ENCODE measurements at places on chromosomes 16 and 17.

- DNase-seq: no peak
These were observed 19.9 kb downstream of the TEX14 start for GRCh38 chr17:58671969-58672368.

DNA sequence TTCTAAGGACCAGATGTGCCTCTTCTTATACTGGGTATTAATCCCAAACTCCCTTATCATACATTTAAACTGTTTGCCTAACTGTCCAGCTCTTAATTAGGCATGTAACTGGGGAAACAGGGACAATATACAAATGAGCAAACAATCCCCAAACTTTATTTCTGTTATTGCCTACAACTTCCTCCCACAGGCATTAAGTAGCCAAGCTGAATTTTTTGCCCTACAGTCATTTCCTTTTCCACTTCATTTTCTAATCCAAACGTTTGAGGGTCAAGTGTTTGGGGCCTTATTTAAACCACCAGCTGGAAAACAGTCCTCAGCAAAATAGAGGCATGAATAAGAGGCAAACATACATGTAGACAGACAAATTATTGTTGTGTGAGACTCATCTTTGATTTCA, 77.4 kb upstream of the CCL2 start:
- no peak for DNase-seq

DNA sequence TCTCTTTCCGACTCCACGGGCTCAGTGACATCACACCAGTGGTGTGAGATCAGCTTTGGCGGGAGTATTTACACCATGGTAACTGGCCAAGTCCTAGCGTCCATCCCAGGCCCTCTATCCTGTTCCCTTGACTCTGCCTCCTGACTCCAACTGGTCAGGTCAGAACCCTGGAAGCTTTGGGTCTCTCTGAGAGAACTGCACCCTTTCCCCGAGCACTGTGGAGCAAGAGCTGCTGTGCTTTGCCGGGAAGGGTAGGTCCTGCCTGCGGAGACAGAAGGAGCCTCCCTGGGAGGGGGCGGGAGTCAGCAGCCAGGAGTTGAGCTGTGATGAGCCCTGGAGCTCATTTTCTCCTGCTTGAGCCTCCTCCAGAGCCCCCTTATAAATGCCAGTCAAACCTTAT, 212.1 kb upstream of the TNRC6C start:
- DNase-seq: no peak

- no peak for DNase-seq
These were observed 729.4 kb downstream of the CDH11 start for GRCh38 chr16:64392456-64392855.

- DNase-seq: no peak
These were observed 6.0 kb upstream of the SLC16A3 start for GRCh38 chr17:82222816-82223215.

DNA sequence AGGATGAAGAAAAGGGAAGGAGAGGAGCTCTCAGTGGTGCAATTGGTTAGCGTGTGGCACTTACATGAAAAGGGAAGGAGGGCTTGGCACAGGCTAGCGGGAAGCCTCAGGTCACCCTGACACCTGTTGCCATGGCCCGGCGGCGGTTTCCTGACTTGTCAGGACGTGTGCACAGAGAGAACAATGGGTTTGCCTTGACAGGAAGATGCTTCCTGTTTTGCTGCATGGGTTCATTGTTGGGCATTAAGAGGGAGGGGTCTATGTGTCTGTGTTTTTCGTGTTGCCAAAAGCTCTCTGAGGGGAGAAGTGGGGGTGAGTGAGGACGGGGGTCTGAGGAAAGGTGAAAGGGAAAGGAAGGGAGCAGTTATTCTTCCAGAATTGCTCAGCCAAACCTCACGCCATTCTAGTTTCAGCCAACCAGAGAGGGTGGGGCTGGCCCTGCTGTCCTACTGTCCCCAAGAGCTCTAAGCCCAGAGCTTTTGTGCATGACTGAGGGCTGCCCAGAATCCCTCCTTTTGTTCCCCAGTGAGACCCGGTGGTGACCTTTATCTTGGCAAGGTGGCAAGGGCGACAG, 17.1 kb upstream of the CCR7 start:
- no peak for DNase-seq

DNA sequence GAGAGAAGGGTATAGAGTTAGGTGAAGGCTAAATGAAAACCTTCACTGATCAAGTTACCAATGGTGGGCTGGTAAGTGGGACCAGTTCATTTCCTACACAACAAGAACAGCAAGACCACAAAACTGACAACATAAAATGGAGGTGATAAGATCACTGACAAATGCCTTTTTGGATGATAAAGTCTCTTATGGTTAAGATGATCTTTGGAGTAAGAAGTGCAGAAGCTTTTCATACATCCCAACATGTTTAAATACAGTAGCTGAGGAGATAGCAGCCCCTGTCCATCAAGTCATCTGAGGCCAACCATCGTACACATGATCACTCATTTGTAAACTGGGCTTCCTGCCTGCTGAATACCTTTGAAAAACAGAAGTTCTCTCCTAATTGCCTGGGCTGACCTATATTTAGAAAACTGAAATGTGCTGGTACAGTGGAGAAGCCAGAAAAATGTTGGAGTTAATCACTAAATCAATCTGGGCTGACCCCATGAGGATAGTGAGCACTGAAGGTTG, 259.0 kb upstream of the ZFHX3 start:
- no peak for DNase-seq

Measured in suppressor macrophage treated with lipopolysaccharide for 1 hour (primary cell).